ENCODE measurements at places on chromosomes 5 and 9. TPM values are rescaled to one million over a fixed set of nuclear protein-coding genes. Genes with fewer than 3 reads are reported as not detected.

DRD1 gene
- not detected for total RNA-seq

IFNA13 gene
- total RNA-seq: not detected

OBP2B gene
- total RNA-seq: not detected

FSTL4 gene
- not detected for total RNA-seq

RAD17 gene
- 18.6 TPM for total RNA-seq
